ENCODE measurements at places on chromosomes 7 and 10.

GRCh38 chr10:29636178-29636577 is 1.4 kb upstream of the SVIL start:
- no peak for DNase-seq

DNA sequence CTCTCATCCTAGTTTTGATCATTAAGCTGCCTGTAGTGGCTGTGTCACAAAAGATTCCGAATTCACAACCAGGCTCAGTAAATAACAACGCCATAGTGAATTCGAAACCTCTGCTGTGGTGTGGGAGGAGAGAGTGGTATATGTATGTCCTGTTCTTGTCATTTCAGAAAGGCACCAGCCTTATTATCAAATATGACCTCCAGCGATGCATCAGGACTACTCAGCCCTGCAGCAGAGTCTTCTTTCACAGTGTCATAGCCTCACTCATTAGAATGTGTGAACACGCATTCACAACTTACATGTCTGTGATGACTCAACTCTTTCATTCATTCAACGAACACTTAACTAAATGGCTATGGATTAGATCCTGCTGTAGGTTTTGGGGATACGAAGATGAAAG is 15.3 kb downstream of the AOC1 start:
- no peak for DNase-seq

DNA sequence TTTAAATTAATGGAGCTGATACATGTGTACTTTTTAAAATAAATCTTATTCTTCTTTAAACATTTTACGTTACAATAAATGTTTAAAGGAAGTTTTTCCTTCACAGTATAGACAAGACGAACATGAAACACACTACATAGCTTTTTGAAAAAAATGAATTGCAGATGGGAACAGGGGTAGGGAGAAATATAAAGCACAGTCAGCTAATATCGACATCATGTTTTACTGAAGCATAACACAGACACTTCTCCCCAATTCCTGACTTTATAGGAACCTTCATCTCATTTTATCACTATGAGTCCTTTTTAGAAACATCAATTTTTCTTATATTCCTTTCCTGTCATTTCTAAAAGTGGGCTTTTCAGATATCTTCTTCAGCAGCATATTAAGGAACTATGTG is 153.5 kb downstream of the MACC1 start:
- no peak for DNase-seq

- DNase-seq = no peak
Observed at GRCh38 chr7:6433784-6434615, 13.8 kb downstream of the DAGLB start.

DNA sequence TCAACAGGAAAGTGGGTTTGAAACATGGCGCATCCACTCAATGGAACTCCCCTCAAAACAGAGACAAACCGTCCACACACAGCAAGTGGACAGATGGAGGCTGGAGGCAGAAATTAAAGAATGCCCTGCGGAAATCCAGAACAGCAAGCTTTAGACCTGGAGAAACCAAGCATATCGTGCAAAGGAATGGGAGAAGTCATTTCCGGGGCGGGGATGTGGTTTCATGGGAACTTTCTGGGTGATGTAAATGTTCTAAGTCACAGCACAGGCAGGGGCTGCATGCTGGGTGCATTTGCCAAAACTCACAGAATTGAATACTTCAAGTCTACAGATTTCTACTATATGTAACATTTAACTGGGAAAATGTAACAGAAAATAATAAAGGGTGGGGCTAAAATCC is 213.0 kb downstream of the PTPRN2 start:
- no peak for DNase-seq

GRCh38 chr10:61283066-61283465 is 170.1 kb downstream of the TMEM26 start:
- DNase-seq = no peak

DNA sequence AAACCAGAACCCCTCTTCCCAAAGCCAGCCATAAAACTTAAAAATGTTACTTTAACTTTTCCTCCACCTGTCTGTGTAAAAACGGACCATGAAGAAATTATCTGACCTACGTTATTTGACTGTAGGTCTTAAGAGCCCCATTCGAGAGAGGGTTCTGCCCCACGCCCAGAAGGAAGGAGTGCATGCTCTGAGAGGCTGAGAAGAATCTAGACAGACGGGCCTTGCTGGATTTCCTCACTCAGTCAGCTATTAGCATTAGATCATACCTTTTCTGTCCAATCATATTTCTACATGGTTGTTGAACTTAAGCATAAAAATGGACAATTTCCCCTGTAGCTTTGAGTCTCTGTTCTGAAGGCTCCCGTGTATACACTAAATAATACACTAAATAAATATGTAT is 38.1 kb upstream of the WDR11 start:
- no peak for DNase-seq

DNA sequence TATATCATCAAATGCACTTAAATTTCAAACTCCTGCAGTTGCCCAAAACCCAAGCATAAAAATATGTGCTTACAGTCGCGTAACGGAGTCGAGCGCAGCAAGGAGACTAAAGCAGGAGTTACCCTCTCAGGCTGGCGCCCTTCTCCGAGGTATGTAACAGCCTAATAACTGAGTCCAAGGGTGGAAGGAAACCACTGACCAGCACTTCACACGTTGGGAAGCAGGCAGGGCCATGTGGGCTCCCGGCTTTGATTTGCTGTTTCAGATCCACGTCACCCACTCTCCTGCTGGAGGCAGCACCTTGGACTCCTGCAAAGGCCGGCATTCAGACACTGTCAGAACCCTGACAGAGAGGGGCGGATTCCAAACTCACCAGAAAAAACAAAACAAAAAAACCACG is 123.8 kb downstream of the DIP2C start:
- DNase-seq = no peak

Measured in skeletal muscle cell (primary cell).